ENCODE measurements at places on chromosomes 5 and 9.

DNA sequence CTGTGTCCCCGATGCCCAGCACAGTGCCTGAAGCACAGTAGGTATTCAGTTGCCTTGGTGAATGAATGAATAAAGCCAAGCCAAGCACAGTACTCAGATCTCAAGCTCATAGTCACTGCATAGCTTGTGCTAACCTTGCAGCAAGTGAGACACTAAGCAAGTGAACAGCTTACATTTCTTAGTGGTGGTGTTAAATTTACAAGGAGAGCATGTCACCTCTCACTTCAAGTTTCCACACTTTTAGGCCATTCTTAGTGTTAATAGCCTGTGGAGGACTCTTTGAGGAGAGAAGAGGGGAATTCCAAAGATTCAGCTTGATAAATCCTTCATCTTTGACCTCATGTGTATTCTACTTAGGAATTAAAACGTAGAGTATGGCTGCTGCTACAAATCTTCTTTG is 104.7 kb downstream of the C9orf152 start:
- no peak for DNase-seq

DNA sequence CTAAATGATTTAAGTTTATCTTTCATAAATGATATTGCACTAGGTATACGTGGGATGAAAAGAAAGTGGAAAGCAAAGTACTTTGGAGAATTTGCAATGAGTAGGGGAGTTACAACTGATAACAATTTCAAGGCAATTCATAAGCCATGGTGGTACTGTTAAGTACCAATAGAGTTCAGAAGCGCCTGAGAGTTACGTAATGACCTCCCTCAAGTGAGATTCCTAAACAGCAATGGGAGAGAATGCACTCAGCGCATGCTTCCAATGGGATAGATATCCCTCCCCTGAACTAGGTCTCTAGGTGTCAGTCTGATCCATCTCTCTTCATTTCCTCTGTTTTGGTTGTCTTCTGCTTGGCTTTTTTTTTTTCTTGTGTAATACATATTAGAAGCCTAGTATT is 249.3 kb downstream of the NNT start:
- no peak for DNase-seq

- DNase-seq: no peak
These were observed 84.3 kb upstream of the GRHPR start for GRCh38 chr9:37338218-37338617.

GRCh38 chr5:107874795-107875194 is 204.1 kb upstream of the EFNA5 start:
- DNase-seq: no peak

DNA sequence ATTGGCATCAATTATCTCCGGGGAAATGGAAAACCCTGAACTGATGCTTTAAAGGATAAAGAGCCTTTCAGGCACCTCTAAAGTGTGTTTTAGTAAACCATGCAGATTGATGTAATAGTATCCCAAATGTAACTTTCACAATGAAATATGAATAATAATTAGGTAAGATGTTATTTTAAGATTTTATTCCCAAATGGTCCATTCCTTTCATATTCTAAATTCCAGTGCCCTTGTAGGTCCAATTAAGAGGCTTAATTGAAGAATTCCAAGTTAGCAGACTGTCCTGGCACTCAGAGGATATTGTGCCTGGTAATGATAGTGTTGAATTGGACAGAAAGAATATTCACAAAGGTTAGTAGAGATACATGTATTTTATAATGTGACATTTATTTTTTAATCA is 352.5 kb upstream of the NUDT12 start:
- DNase-seq: no peak

- DNase-seq: no peak
These were observed 55.3 kb downstream of the JAKMIP2 start for GRCh38 chr5:147727200-147727599.

DNA sequence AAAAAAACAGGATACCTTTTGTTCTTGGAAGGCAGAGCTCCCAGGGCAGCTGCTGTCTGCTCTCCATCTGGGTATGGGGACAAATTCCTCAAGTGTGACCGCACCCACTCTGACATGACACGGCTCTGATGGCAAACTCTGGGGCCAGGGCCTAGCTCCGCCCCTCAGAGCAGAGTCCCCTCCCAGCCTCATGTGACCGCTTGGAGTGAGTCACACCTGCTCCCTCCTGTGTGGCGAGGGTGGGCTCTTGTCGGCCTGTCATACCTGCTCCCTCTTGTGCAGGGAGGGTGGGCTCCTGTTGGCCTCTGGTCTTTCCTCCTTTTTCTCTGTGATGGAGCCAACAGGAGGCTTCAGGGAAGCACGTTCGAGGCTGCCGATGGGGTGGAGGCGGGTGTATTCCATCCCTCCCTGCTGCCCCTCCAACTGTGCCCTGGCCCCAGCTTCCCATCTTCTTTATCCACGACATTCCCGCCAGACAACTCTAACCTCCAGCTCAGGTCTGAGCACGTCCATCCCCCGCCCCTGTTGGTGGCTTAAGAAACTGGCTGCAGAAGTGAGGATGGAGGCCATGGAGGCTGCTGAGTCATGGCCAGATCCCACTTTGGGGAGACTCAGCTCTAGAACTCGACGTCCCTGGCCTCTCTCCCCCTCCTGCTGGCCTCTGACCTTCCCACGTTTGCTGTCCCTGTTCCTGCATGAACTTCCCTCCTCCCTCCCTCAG is 65.3 kb downstream of the OLFM1 start:
- DNase-seq: no peak

GRCh38 chr9:129005336-129005997 is 22.7 kb downstream of the SH3GLB2 start:
- DNase-seq: no peak

- no peak for DNase-seq
These were observed 85.8 kb upstream of the MVB12B start for GRCh38 chr9:126240835-126241234.

DNA sequence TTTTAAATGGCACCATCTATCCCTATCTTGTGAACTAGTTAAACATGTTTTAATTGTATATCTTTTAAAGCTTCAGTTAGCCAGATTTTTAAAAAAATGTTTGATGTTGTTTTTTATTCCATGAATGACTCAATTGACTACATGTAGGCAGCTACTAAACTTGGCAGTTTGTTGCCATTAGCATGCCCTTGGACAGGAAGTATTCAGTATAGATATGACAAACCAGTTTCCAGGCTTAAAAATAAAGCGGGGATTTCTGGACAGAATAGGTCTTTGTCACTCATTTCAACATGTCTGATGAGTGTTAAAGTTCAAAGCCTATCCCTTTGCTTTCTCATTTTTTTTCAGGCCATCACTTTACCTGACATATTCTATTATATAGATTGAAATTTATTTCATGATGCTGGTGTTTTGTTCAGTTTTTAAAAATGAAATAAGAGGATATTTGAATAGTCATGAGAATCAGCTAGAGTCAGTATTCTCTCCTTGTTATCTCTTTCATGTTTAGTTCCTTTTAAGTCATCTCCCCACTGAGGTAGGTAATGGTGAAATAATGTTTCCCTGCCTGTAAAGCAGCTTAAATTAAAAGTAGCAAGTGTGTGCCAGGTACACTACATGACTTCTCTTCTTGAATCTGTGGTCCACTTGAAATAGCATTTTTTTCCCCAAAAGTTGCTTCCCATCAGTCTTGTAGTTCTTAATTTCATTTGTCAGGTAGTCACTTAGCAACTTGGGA is 11.9 kb downstream of the TNFAIP8 start:
- no peak for DNase-seq

DNA sequence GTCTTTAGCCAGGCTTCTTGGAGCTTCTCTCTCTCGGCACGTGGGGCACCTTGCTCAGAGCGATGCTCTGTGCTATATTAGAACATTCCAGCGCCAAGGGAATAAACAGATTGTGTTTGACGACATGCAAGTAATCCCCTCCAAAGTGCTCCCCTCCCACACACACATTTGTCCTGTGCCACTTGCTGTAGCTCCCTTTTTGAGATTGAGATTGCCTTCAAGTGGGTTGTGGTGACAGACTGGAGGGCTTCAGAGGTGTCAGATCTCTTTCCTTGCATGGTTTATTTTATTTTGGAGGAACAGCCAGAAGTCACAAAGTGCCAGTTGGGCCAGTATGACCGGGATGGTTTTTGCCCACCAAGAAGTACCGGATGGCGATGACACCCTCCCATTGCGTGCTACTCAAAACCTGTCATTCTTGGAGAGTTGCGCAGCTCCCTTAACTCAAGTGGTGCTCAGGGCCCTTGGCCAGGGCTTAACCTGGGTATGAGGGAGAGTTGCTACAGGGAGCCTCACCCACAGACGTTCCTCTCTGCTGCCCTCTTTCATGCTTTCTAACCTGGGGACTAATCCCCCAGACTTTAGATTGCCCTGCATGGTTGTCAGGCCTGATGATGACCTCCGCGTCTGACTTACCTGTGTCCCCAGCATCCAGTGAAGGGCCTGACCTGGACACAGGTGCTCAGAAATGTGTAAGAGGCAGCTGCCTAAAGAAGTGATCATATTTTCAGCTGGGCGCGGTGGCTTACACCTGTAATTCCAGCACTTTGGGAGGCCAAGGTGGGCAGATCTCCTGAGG is 18.8 kb upstream of the RPL26L1 start:
- no peak for DNase-seq

GRCh38 chr5:112694853-112695709 is 42.6 kb upstream of the APC start:
- DNase-seq: no peak

DNA sequence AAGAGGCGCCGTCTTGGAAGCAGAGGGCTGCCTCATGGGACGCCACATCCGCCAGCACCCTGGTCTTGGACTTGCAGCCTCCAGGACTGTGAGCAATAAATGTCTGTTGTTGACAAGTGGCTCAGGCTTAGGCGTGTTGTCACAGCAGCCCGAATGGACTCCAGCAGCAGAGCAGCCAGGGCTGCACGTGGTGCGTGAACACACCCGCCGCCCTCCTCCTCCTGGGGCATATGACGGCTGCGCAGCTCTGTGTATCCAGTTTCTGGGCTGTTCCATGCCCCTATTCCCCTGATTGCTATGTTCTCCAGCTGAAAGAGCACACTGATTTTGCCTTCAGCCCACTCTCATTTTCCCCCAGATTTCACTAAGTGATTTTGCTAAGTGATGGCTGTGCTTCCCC is 36.0 kb upstream of the CLPTM1L start:
- no peak for DNase-seq

DNA sequence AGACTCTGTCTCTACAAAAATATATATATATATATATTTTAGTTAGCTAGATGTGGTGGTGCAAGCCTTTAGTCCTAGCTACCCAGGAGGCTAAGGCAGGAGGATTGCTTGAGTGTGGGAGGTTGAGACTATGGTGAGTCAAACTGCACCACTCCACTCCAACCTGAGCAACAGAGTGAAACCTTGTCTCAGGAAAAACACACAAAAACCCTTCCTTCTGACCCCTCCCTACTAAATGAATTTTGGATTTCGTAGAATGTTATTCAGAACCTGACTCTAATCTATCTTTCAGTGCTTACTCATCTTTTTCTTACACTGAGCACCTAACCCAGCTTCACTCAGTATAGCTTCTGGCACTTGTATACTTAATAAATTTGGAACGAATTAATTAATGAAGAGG is 35.2 kb upstream of the IL7R start:
- DNase-seq: peak; percentile 67

DNA sequence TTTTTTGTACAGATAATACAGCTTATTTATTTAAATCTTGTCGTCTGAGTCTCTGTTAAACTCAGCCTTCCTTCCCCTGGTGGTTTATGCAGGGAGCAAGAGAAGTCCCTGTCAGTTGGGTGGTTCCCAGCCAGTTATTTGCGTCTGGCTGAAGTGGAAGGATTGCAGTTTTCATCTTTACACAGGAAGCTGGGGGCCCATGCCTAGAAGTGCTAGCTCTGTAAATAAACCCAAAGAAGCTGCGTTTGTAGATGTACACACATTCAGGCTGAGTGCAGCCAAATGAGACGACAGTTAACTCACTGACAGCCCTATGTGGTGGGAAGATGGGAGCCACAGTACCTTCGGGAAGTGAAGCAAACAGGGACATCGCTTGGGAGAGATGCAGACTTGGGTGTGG is 122.1 kb downstream of the SAXO1 start:
- no peak for DNase-seq

DNA sequence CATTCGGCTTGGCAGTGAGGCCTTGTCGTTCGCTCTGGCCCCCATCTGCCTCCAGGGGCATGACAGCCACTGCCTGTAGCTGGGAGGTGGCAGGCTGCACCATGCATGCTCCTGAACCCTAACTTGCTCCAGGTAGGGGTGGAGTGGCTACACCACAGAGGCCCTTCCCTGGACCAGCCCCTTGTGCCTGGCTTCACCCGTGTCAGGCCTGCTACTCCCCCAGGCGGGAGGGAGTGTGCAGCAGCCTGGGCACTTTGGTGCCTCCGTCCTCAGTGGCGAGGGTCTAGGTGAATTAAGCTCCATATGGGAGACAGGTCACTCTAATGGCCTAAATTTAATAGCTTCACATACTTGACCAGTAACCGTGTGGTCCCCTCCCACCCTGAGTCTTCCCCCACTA is 59.4 kb upstream of the LMX1B start:
- no peak for DNase-seq

DNA sequence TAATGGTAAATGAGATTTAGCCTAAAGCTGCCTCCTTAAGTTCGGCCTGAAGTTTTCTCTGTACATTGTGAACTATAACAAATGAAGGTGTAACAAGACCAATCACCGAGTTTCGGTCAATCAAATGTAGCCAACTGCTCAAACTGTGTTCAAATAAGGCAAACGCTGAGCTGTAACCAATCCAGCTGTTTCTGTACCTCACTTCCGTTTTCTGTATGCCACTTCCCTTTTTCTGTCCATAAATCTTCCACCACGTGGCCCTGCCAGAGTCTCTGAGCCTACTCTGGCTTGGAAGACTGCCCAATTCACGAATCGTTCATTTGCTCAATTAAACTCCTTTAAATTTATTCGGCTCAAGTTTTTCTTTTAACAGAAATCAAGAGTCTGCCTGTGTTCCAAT is 193.5 kb upstream of the KLF9 start:
- no peak for DNase-seq

DNA sequence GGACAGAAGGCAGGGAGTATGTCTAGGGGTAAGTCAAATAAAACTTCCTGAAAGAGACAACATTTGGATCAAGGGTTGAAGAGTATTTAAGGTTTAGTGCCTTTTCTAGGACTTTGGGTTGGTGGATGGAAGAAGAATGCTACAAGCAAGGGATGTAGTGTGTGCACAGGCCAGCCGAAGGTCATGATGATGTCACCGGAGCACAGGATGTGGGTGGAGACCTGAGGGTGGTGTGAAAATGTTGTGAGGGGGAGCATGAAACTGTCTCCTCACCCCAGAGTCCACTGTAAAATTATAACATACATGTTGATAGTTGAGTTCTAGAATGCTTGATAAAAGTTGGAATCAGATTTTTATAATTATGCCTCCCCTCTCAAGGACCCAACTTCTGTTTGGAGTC is 553.3 kb upstream of the SGCD start:
- DNase-seq: no peak

GRCh38 chr5:147686421-147686820 is 96.1 kb downstream of the JAKMIP2 start:
- no peak for DNase-seq

GRCh38 chr5:180105827-180106312 is 34.3 kb upstream of the RNF130 start:
- no peak for DNase-seq

GRCh38 chr5:116880150-116880549 is 305.5 kb upstream of the SEMA6A start:
- no peak for DNase-seq
